ENCODE measurements at places on chromosomes 16 and 17.

- DNase-seq = no peak
Observed at GRCh38 chr17:64410750-64411490, 20.3 kb upstream of the PECAM1 start.

DNA sequence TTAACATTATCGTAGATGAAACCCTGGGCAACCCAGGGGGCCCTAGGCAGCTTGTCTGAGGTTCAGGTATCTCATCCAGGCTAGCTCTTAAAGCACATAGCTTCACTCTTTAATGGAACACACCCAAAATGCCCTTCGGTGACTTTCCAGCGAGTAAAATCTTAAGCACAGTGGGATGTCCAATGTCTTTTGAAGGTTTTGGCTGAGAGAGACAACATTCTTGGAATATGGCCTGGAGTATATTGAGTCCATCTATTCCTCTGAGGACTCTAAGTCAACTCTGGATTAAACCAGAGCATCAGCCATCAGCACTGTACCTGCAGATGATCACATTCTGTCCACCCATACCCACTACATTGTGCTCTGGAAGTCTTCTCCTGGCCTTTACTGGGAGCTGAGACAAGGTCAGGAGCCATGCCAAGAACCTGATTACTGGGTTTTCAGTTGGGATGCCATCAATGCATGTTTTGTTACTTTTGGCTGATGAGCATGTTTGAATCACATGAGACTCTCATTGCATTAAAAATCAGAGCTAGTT lies 63.4 kb upstream of the CDH11 start:
- DNase-seq = no peak

DNA sequence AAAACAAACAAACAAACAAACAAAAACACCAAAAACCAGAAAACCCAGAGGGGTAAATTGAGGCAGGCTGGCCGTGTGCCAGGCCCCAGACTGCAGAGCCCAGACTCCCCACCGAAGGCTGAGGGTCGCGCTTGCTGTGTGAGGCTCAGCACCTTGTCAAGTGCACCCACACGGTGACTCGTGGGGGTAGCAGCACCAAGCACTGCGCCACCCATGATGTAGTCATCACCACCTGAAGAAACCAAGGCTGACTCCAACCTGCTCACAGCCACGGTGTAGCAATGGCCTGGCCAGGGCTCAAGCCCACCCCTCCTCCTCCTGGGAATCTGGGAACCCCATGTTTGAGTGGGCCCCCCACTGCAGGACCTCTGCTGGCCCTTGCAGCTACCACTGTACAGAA lies 11.9 kb downstream of the MCRIP1 start:
- DNase-seq = no peak

- no peak for DNase-seq
Observed at GRCh38 chr16:15950161-15950854, 892 bp downstream of the ABCC1 start.

DNA sequence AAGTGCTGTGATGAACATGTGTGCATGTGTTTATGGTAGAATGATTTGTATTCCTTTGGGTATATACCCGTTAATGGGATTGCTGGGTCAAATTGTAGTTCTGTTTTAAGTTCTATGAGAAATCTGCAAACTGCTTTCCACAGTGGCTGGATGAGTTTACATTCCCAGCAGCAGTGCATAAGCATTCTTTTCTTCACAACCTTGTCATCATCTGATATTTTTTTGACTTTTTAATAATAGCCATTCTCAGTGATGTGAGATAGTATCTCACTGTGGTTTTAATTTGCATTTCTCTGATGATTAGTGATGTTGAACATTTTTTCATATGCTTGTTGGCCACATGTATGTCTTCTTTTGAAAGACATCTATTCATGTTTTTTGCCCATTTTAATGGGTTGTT lies 18.5 kb downstream of the CCL8 start:
- no peak for DNase-seq

- no peak for DNase-seq
Observed at GRCh38 chr16:53100889-53101288, 46.1 kb downstream of the CHD9 start.

All from LoVo (cell line).